ENCODE measurements at places on chromosomes 12 and 14.

- DNase-seq, result no peak
Observed at GRCh38 chr14:49966304-49966809, 73.5 kb downstream of the ARF6 start.

GRCh38 chr12:55467836-55468235 is 2.1 kb downstream of the OR6C70 start:
- DNase-seq, result no peak

- no peak for DNase-seq
Observed at GRCh38 chr14:66137081-66137480, 349.1 kb upstream of the CCDC196 start.

- no peak for DNase-seq
Observed at GRCh38 chr12:124236625-124237031, 58.3 kb upstream of the RFLNA start.

DNA sequence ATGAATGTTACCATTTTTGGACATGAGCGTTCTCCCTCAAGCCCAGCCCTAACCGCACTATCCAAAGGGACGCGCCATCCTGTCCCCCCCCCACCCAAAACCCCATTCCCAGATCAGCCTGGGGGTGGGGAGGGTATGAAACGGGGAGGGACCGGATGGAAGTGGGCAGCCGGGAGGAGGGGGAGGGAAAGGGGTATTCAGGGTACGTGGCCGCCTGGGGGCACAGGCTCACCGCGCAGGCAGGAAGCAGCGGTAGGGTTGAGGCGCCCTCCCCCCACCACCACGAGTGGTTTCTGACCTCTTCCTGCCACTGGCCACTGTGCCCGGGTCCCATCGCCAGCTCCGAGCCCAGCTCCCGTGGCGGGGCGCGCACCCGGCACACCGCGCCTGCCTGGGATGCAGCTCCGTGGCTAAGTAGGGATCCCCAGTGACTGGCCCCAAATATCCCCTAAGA is 1.4 kb downstream of the ACTN1 start:
- DNase-seq, result peak; percentile 68

DNA sequence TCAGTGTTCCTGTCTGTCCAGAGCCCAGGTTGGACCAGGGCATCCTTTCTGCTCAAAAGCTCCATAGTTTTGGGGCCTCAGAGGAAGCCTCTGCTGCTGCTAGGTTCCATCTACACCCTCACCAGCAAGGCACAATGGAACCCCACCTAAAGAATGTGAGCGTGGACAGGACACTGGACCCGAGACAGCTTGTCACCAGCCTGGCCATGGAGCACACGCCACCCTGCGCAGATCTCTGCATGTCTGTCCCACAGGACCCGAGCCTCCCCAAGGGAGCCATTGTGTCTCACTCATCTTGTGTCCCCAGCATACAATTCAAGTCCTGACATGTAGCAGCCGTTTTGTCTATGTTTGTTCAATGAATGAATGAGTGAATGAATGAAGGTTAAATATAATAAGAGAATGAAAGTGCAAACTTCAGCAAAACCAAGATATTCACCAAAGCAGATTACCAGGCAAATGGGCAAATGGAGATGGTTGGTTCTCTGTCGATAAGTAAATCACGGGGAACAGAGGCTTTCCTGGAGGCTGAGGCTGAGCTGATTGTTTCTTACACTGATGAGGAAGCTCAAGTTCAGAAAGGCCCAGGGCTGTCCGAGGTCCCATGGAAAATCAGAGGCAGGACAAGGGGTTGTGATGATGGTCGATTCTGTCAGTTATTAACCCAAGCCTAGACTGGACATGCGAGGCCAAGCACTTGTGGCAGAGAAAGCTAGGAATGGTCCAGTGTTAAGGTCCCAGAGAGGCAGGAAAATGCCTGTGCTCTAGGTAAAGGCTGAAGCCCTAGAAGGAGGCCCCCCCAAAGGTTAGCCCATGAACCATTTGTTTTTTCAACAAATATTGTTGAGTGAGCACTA is 27.0 kb downstream of the SERPINA3 start:
- DNase-seq, result no peak

DNA sequence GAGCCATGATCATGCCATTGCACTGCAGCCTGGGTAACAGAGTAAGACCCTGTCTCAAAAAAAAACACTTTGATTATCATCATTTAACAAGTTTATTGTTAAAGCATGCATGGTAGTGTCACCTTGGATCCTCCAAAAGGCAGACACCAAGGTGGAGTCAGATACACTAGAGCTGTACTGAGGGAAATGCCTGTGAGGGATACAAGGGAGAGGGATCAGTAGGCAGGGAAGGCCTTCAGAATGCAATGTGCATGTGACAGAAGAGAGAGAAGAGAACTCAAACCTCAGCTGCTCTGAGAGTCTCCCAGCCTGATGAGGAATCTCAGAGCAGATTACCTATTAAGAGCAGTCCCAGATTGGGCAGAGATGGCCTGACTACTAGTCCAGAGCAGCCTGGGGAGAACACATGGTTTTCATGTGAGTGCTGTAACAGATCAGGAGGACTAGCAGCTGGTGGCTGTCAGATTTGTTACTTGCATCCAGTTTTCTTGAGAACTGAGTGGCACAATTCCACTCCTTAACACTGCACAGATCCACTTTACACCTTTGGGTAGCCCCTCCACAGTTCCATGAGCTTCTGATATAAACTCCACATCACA is 38.0 kb upstream of the A2ML1 start:
- no peak for DNase-seq

- no peak for DNase-seq
Observed at GRCh38 chr14:50920482-50921230, 23.6 kb downstream of the PYGL start.

GRCh38 chr14:51020024-51020710 is 74.7 kb downstream of the TRIM9 start:
- DNase-seq, result no peak

DNA sequence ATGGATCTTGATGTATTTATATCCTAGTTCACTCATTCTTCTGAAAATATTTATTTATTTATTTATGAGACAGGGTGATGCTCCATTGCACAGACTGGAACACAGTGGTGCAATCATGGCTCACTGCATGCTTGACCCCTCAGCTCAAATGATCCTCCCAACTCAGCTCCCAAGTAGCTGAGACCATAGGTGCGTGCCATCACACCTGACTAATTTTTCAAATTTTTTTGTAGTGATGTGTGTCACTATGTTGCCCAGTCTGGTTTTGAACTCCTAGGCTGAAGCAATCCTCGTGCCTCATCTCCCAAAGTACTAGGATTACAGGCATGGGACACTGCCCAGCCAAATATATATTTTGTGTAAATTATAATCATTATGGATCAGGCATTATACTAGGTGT is 595.6 kb upstream of the ATP2B1 start:
- DNase-seq, result no peak

Measured in endothelial cell (in vitro differentiated cells).